DND-41 (cell line): ENCODE measurements at places on chromosomes 2 and 18.

- DNase-seq: no peak
Measured at GRCh38 chr2:86290596-86291327, 46.7 kb downstream of the REEP1 start.

DNA sequence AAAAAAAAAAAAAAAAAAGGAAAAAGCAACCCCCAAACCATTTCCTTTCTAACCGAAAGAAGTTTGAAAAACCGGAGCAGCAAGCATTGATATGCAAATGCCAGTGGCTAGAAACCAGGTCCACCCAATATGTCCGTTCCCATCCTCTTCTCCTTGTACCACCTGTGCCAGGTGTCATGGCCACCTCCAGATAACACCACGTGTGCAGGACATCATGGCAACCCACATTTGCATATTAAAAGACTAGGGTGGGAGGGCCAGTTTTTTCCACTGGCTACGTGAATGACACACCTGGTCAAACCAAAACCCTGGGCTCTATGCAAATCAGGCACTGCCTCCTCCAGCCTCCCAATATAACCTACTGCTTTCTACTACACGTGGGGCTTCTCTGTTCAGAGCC, 303.3 kb upstream of the GULP1 start:
- no peak for DNase-seq

DNA sequence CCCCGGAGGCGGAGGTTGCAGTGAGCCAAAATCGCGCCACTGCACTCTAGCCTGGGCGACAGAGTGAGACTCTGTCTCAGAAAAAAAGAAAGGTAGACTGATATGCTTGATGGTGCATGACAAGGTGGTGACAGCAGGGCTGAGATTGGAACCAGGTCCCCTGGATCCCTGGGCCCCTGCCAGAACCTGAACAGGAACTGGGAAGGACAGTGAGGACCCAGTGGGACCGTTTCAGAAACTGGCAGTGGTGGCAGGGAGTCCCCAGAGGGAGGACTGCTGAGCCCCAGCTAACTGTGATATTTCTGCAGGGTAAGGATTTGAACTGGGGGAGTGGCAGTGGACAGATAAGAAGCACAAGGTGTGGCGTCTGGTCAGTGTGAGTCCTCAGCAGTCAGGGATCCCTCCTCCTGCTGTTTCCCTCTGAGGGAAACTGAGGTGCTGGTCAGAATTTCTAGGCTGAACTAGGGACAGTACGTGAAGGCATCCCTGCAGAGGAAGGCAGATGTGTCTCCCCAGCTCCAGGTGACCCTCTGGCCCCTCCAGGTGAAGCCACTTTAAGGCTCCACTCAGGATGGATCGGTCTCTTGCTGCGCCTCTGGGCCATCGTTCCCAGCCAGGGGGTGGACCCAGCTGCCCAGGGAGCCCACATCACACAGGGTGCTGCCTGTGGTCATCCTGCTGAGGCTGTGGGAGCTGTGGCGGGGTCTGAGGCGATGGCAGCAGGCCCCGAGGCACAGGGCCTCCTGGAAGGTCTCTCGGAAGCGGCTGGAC, 5.6 kb downstream of the NMUR1 start:
- no peak for DNase-seq

DNA sequence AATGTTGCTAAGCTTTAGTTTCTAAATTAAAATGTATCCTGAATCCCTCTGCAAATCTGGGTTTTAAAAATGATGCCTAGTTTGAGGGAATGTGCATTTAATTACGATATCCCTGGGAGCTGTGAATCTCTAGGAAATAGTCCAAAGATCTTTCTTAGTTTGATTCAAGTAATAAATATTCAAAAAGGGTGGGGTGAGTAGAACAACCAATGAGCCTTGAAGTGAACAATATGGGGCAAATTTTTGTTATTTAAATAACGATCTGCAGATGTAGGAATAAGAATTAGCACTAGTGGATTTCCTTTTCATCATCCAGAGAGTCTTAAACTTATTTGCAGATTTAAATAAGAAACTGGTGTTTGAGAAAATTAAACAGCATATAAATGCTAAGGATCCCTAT, 106.3 kb downstream of the ACVR1 start:
- no peak for DNase-seq

DNA sequence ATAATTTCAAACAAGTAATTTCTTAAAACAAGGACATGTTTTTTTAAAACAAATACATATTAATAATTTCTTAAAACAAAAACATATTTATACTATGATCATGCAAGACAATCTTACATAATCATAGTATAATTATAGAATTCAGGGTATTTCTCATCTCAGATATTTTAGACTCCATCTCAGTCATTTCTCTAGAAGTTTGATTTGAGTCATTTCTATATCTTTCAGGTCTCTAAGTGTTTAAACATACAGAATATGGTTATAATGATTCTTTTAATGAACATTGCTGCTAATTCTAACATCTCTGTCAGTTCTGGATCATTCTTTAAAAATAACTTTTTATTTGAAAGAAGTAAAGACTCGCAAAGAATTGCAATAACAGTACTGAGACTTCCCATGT, 154.2 kb upstream of the KYNU start:
- DNase-seq: no peak

DNA sequence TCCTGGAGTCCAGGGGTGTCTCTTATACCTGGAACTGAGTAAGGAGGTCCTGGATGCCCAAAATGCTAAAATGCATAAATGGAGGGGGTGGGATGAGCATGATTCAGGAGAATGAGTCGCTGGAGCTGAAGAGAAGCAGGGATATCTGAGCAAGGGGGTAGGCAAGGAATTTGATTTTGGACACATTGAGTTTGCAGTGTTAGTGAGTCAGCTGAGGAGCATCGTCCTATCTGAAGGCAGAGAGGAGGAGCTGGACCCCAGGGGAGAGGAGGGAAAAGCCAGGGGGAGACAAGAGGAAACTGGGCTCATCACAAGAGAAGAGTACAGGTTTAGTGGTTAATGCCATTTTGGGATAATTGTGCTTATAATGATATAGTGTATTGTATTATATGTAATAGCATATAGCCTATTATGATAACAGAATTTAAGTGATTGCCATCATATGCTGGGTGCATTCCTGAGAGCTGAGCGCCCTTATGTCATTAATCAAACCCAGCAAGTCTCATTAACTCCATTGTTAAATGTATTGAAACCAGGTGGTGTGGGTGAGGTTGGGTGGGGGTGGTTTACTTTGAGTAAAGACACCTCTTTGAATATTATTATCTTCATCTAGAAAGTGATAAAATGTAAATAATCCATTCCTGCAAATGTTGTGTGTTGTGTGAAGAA, 12.4 kb downstream of the EHD3 start:
- no peak for DNase-seq

- no peak for DNase-seq
Measured at GRCh38 chr18:2201036-2201600, 370.2 kb downstream of the METTL4 start.

GRCh38 chr18:74715865-74716712, 118.4 kb downstream of the ZNF407 start:
- DNase-seq: no peak

GRCh38 chr18:76497021-76497420, 2.0 kb upstream of the ZNF516 start:
- DNase-seq: no peak
